AG09309 (cell line): ENCODE measurements at places on chromosomes 6 and 20.

DNA sequence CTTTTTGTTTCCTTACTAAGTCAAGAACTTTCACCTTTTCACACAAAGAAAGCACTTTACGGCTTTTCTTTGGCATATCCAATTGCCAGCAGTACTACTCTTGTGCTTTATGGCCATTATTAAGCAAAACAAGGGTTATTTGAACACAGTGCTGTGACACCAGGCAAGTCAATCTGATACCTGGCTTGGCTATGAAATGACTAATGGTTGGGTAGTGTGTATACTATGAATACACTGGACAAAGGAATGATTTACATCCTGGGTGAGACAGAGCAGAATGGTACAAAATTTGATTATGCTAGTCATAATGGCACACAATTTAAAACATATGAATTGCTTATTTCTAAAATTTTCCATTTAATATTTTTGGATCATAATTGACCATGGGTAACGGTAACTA is 22.1 kb upstream of the ADGRF1 start:
- no peak for DNase-seq

- no peak for DNase-seq
These were observed 9.7 kb downstream of the FUCA2 start for GRCh38 chr6:143501851-143502250.

DNA sequence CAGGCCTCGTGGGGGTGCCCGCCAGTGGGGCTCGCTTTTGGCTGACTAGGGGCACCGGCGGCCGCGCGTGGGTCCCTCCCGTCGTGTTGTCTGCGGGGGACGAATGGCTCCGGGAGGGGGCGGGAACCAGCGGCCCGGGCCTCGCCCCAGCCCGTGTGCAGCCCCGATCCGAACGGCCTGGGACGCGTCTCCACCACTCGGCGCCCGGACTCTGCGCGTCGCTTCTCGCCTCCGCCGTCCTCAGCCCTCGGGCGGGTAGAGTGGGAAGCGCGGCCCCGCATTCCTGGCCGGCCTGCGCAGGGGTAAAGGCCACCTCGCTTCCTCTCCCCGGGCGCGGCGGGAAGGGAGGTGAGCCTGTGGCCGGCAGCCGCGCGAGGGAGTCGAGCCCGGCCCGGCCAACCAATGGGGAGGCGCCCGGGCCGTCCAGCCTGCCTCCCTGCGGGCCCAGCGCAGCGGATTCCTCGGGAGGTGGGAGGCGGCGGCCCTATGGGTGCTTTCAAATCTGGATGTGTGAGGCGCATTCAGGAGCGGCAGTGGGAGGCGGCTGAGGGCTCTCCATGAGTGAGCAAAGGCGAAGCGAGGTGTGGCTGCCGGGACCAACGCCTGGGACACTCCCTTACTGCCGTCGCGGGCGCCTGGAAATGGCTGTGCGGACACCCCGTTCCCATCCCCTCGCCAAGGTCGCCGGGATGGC is 1.1 kb upstream of the ZBTB46 start:
- DNase-seq = no peak

- DNase-seq = no peak
These were observed 218.9 kb downstream of the PLCB4 start for GRCh38 chr20:9287826-9288225.

DNA sequence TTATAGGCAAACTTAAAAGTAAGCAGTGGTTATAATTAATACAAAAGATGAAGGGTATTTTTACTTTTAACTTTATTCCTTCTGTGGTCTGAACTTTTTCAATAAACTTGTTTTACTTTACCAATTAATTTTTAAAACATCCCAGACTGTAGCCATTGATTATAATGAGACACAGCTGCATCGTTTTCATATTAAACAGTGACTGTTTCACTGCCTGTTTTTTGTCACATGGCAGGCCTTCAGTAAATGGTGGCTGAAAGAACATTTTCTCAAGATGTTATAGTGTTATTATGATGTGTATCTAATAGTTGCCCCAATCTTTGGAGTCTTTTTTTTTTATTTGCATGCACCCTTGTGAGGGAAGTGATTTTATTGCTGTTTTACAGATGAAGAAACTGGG is 95.1 kb downstream of the PLCB4 start:
- no peak for DNase-seq
